ENCODE measurements at places on chromosomes 3 and 15.

GRCh38 chr15:89486726-89487050 is 9.7 kb downstream of the RHCG start:
- no peak overlapping the region for H3K27ac ChIP-seq
- H3K4me1 ChIP-seq, result no peaks in the 10 kb centered on the region
- no peaks in the 10 kb centered on the region for H3K27me3 ChIP-seq
- no peak for DNase-seq
- no peaks in the 10 kb centered on the region for H3K36me3 ChIP-seq

GRCh38 chr15:55652909-55653495 is 64.9 kb upstream of the PYGO1 start:
- no peaks in the 10 kb centered on the region for H3K27me3 ChIP-seq
- peaks cover 8% of the 10 kb centered on the region for H3K36me3 ChIP-seq
- no peak overlapping the region for H3K27ac ChIP-seq
- no peaks in the 10 kb centered on the region for H3K4me1 ChIP-seq
- DNase-seq, result no peak

- DNase-seq, result no peak
- H3K27me3 ChIP-seq, result no peaks in the 10 kb centered on the region
- peaks cover 4% of the 10 kb centered on the region for H3K4me1 ChIP-seq
- no peaks in the 10 kb centered on the region for H3K36me3 ChIP-seq
These were observed 28.4 kb downstream of the P3H2 start for GRCh38 chr3:190092250-190092649.

DNA sequence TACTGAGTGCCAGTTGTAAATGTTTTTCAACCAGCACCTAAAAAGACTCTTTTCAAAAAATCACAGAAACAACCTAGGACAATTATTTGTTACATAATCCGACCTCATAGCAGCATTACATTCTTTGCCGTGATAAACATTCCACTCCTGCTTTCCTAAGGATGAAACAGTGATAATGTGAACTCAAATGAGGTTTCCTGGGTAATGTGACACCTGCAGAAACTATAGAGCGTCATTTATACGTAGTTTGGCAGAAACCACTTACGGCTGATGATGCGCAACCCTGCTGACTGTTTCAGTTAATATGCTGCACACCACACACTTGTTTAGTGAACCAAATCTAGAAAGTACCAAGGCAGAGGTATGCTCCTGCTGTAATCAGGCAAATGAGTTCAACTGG is 55.8 kb downstream of the SEMA6D start:
- H3K27ac ChIP-seq, result no peak overlapping the region
- peaks cover 1% of the 10 kb centered on the region for H3K27me3 ChIP-seq
- H3K36me3 ChIP-seq, result no peaks in the 10 kb centered on the region
- DNase-seq, result no peak
- no peak overlapping the region for H3K4me3 ChIP-seq

DNA sequence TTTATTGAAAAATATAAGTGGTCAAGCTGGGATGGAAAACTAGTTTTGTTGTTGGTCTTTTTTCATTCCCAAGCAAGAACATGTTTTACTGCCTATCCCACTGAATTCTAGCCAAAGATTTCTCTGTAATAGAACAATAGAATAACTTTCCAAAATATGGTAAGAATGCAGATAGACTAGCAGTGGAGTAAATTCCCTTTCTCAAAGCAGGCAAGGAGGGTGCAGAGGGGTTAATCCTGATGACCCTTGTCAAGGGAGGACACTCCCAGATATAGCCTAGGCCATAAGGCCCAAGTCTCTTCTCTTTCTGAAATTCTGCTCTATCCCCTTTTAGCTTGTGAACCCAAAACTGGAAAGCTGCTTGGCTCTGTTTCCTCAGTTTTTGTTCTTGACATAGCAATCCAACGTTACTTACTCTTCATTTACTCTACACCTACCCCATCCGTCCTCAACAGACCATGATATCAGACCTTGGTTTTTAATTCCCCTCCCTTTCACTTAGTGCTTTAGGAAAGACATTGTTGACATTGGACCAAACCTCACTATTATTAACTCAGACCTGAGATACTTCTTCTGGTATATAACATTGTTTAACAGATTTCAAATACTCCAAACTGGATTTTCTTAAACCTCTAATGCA is 453.6 kb upstream of the THBS1 start:
- DNase-seq, result no peak
- H3K4me3 ChIP-seq, result no peak overlapping the region
- H3K27ac ChIP-seq, result peak overlapping the region; percentile 33
- H3K27me3 ChIP-seq, result no peaks in the 10 kb centered on the region

GRCh38 chr15:59176653-59177316 is 29.9 kb upstream of the LDHAL6B start:
- H3K27me3 ChIP-seq, result no peaks in the 10 kb centered on the region
- peaks cover 24% of the 10 kb centered on the region for H3K4me1 ChIP-seq
- peaks cover 28% of the 10 kb centered on the region for H3K36me3 ChIP-seq
- DNase-seq, result no peak
- no peak overlapping the region for H3K4me3 ChIP-seq

DNA sequence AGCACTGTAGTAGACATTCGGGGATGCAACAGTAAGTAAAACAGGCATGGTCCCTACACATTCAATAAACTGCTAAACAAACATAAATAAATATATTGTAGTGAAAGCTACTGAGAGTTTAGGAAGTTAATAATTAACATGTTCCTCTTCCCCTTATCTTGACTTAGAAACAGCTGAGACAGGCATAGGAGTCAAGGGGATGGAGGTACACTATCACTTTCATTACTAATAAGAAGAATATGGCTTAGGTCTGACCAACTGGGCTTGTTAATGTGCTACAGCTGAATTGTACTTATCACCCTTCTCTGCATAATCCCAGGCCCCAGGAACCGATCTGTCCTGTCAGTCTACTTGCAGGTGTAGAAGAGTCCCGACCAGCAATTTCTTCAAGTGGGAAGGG is 116.3 kb upstream of the DAZL start:
- H3K27ac ChIP-seq, result no peak overlapping the region
- H3K4me1 ChIP-seq, result no peaks in the 10 kb centered on the region
- H3K27me3 ChIP-seq, result no peaks in the 10 kb centered on the region
- no peak overlapping the region for H3K4me3 ChIP-seq
- H3K36me3 ChIP-seq, result no peaks in the 10 kb centered on the region

DNA sequence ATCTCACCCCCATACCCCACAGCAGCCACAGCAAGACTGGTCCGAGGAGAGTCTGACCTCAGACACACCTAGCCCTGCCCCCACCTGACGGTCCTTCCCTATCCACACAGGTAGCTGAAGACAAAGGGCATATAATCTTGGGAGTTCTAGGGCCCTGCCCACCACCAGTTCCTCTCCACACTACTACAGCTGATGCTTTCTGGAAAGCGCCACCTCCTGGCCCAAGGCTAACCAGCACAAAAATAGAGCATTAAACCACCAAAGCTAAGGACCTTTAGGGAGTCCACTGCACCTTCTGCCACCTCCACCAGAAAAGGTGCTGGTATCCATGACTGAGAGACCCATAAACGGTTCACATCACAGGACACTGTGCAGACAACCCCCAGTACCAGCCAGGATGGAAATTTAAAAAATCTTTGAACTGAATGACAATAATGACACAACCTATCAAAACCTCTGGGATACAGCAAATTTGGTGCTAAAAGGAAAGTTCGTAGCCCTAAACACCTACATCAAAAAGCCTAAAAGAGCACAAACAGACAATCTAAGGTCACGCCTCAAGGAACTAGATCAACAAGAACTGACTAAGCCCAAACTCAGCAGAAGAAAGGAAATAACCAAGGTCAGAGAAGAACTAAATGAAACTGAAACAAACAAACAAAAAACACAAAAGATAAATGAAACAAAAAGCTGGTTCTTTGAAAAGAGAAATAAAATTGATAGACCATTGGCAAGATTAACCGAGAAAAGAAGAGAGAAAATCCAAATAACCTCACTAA is 122.1 kb upstream of the TPRG1 start:
- H3K27me3 ChIP-seq, result no peaks in the 10 kb centered on the region
- no peak overlapping the region for H3K4me3 ChIP-seq
- no peaks in the 10 kb centered on the region for H3K36me3 ChIP-seq
- DNase-seq, result no peak

DNA sequence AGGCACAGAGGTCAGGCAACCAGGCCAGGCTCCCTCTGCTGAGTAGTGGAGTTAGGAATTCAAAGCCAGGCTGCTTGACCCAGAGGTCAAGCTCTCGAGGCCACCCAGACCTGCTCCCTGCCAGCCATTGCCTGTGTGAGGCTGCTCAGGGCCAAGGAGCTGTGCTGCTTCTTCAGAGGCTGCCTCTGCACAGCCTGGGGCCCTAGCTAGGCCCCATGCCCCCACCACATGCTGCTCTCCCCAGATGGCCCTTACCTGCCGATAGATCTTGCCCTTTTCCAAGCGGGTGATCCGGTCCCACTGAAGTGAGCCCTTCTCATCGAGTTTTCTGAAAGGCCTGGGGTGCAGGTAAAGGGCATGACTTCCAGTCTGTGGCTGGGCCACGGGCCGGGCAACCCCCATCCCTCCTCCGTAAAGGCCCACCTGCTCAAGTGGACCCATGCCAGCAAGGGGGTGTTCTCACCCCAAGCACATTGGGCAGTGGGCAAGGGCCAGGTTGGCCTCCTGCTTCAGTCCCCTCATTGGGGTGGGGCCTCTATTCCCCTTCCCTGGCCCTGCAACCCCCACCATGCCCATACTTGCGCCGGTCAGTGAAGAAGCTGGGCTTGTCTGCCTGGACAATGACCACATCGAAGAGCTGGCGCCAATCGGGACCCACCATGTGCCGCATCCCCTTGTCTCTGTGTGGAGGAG is 6.5 kb downstream of the NT5DC2 start:
- H3K27me3 ChIP-seq, result no peaks in the 10 kb centered on the region
- no peak overlapping the region for H3K4me3 ChIP-seq
- peaks cover 3% of the 10 kb centered on the region for H3K4me1 ChIP-seq
- peaks cover 28% of the 10 kb centered on the region for H3K36me3 ChIP-seq
